ENCODE measurements at places on chromosomes 2 and 18. TPM values are rescaled to one million over a fixed set of nuclear protein-coding genes. Genes with fewer than 3 reads are reported as not detected.

DNA sequence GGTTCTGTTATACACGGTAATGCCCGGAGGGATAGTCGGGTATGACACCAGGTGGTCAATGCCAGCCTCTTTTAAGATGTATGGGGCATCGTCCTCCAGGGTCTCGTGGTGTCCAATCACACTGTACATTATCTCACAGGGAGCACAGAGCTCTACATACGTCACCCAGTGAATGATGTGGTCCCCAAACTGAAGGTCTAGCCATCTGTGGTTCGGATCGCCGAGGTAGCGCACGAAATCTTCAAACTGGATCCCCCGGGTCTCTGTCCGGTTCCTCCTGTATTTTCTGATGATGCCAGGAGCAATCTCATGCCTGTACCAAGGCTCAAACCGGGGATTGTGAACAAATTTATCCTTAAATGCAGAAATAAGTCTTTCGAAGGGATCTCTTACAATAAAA lies 24.1 kb downstream of the CHST10 start:
- DNase-seq: no peak

DNA sequence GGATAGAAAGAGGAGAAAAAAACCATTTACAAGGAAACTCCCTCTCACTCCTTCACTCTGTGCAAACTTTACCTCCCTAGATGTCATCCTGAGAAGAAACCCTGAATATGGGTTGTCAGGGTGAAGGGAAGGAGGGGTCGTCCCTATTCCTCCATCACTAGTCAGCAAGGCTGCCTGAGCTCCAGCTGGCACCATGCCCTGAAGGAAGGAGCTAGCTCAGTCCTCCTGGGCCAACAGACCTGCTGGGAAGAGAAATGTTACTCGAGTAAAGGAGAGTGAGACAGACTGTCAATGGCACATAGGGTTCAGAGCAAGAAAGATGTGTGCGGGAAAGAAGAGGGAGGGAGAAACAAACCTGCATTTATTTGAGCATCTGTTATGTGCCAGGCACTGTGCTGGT lies 18.3 kb upstream of the EPAS1 start:
- no peak for DNase-seq

DNA sequence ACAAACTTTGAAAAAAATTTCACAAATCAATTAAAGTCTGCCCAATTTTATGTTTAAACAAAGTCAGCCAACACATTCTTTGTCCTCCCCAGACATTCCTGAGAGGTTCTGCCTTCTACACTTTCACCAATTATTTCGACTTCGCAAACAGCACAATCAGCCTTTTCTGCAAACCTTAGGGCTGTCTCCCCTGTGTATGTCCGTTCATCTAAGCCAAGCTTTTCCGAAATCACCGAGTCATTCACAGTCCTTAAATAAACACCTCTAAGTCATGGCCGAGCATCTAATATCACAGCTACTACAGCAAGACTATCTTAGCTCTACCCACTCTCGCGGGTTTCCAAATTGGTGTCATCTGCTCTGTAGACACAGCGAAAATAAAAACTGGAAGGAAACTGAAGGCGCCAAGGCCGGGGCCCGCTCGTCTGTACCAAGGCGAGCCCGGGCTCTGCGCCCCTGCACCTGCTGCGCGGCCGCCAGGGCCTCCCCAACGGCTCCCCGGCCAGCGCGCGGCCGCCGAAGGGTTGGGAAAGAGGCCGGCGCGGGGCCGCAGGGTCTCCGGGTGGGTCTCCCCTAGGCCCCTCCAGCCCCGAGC lies 730 bp downstream of the ODC1 start:
- peak; percentile 25 for DNase-seq

DNA sequence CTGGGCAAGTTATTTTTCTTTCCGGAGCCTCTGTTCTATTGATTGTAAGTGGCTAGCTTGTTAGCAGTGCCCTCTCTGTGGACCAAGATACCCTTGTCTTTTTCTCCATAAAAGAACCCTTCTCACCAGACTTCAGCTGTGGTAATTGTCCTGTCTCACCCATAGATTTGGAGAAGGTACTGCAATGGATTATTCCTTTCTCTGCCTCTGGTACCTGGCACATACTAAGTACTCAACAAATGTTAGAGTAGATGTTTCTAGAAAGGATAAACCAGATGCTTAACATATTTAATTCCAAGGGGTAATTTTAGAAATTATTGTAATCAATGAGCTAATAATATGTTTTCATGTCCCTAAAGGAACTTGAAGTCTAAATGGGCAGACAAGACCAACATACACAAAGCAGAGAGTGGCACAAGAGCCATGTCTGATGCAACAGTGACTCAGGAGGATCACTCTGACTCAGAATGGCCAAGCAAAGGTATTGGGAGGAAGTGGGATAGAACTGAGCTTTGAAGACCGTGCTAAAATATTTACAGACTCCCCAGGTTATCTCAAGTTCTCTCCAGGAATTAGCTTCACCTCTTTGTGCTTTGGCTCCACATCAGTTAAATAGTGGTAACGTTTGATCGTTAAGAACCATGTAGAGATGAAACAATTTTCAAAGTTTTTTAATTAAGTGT lies 129.7 kb upstream of the OSR1 start:
- DNase-seq: peak; percentile 41

Gene FAM228A
- total RNA-seq: not detected

Gene ABCG8
- total RNA-seq: not detected

- no peak for DNase-seq
These were observed 43.3 kb downstream of the EIF5B start for GRCh38 chr2:99380376-99381010.

Gene LHCGR
- not detected for total RNA-seq

- peak; percentile 7 for DNase-seq
These were observed 121.8 kb downstream of the CERS6 start for GRCh38 chr2:168577885-168578284.

DNA sequence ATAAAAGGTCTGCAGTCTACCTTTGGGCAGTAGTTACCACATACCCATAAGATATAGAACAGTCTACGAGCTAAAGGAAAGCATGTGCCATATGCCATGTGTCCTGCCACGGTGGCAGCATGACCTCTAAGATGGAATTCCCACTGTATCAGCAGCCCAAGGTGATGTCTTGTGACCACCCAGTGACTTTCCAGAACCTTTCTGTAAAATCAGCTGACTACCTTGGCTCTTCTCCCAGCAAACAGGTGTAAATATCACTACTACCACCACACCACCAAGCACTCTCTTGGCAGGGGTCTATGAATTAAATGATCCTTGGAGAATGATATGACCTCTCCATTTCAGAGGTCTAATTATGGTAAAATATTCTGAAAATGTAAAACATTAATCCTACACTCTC lies 99.6 kb downstream of the METTL8 start:
- no peak for DNase-seq

DNA sequence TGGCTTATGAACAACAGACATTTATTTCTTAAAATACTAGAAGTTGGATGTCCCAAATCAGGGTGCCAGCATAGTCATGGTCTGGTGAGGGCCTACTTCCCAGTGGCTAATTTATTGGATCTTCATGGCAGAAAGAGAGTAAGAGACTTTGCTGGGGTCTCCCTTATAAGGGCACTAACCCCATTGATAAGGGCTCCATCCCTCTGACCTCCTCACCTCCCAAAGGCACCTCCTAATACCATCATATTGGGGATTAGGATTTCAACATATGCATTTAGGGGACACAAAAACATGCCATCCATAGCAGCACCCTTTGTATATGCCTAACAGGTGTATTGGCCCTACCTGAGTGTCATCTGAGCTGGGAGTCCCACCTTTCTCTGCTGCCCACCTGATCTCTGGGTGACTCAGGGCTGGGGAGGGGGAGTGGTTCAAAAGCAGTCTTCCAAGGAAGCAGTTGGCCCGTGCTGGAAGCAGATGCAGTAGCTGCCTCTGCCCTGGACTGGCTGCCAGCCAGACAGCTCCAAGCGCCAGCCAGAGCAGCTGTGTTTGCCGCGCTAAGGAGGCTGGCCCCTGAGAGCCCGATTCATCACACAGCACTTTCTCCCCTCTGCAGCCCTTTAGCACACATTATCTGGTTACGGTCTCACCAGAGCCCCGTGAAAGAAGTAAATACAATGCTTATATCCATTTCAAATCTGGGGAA lies 84.6 kb downstream of the SMAD7 start:
- DNase-seq: no peak

GRCh38 chr2:153715218-153715850 lies 156.4 kb upstream of the GALNT13 start:
- DNase-seq: no peak

Gene PGAP1
- 6.8 TPM for total RNA-seq

DNA sequence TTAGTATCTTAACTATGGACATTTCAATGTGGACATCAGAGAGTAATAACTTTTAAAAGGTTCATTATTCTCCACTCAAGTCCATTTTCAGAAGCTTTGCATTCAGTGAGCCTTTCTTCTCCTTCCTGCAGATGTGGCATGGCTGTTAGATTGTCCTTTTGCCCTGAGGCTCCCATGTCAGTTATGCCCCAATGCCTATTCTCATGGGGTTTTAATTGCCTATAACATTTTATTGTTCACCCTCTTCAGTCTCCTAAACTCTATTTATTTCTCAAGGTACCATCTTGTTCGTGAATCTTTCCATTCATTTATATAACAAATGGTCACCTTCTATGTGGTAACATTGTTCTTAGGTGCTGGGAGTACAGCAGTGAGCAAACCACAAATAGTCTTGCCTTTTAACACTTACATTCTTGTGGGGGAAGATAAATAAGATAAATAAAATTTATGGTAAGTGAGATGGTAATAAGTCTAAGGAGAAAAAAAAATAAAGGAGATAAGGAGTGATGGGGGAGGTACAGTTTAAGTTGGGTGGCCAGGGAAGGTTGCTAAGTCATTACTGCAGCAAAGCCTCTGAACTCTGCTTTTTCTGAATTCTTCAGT lies 277.9 kb upstream of the SIX3 start:
- no peak for DNase-seq

GRCh38 chr18:24014986-24015638 lies 558 bp downstream of the TTC39C start:
- peak; percentile 77 for DNase-seq

Gene CCT4
- 271 TPM for total RNA-seq

DNA sequence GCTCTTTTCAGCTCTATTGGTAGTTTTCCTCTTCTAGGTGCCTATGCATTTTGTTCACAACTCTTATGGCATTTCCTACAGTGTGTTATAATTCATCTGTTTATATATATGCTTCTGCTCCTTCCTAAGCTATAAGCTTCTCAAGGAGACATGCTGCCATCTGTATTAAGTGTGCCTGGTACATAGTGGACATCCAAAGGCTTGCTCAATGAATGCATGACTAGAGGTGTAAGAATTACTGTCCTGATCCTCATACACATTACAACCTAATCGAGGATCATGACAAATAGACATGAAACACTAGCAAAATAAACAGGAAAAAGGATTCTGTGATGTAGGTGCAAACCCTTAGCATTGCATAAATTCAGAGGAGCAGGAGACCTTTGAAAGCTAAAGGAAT lies 50.2 kb downstream of the CDC42EP3 start:
- DNase-seq: no peak

Gene MARCO
- total RNA-seq: not detected

Gene ADCY3
- 70.4 TPM for total RNA-seq

Gene ARHGEF4
- 1.8 TPM for total RNA-seq

Gene CNDP1
- not detected for total RNA-seq

DNA sequence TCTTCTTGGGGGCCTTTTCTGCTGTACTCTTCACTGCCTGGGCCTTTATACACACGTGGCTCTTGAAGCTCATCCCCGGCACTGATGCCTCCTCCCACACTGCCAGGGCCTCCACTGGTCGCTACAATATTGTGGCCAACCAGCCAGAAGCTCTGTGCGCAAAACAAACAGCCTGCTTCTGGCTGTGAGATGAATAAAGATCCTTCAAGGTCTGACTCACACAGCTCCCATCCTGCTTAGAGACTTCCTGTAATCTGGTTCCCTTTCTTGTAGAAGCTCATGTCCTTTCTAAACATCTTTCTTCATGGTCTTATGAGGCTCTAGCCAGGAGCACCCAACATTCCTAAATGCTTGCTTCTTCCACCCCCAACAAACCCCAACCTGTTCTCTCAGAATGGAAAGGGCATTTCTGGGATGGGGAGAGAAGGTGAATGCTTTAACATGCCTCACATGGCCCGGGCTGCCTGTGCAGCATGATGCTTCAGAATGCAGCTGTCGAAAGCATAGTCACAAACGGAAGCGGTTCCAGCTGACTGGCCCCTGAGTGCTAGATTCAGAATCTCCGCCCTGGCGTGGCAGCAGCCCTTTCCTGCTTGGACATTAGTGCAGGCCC lies 24.6 kb downstream of the NRP2 start:
- DNase-seq: peak; percentile 84
